ENCODE measurements at places on chromosomes 5 and 9.

DNA sequence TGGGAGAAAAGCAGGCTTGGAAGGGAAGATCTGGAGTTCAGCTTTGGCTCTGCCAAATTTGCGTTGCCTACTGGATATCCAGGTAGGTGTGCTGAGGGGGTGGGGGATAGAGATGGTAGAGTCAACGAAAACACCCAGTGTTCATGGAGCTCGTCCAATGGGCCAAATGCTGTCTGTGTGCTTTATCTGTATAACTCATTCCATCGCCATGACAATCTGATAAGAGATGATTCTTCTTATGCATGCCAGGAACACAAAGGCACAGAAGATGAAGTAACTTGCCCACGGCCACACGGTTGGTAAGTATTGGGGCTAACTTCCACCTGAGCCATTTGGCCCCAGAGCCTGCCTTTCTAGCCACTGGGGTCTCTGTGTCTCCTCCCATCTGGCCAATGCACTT is 53.2 kb downstream of the BOD1 start:
- no peak for DNase-seq

DNA sequence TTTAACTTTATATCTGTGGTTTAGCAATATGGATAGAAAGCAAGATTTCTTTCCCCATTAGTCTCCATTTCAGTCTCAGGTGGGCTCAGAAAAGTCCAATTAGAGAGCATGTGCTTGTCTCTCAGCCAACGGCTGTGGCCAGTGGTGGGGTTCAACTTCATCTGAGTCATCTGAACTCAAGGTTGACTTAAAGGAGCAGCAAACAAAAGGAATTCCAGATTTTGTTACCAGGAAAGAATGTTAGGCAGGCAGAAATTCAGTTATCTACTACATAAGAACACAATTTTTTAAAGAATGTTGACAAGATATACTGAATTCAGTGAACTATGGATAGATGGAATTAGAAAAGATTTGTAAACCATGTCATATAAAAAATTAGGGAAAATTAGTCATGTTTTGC is 784.1 kb downstream of the MAT2B start:
- DNase-seq: no peak

GRCh38 chr9:16651446-16651964 is 219.0 kb downstream of the BNC2 start:
- no peak for DNase-seq

DNA sequence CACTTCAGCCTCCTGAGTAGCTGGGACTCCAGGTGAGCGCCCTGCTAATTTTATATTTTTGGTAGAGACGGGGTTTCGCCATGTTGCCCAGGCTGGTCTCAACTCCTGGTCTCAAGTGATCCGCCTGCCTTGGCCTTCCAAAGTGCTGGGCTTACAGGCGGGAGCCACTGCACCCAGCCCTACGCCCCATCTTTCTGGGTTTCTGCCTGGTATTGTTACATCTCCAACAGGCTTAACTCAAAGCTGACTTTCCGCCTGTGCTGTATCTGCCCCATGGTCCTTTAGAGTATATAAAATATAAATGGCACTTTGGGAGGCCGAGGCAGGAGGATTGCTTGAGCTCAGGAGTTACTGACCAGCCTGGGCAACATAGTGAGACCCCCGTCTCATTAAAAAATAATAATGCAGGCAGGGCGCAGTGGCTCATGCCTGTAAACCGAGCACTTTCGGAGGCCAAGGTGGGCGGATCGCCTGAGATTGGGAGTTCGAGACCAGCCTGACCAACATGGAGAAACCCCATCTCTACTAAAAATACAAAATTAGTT is 36.5 kb upstream of the GLDC start:
- DNase-seq: no peak

- DNase-seq: no peak
Observed at GRCh38 chr5:130061746-130062145, 157.5 kb downstream of the CHSY3 start.

DNA sequence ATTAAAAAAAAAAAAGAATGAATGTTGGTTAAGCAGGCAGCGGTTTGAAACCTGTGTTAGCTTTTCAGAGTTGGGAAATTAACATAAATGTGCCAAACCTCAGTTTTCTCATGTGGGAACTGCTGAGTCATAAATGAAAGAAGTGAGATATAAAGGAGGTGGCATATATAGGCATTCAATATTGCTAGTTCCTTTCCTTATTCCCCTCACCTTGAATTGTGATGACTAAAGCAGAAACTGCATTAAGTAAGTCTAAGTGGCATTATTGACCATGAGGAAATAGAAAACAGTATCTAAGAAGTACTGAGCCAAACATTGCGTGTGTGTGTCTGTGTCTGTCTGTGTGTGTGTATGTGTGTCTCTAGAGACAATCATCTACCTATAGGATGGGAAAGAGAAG is 691.2 kb downstream of the TLR4 start:
- DNase-seq: no peak

GRCh38 chr5:170266570-170267381 is 30.8 kb downstream of the LCP2 start:
- no peak for DNase-seq

DNA sequence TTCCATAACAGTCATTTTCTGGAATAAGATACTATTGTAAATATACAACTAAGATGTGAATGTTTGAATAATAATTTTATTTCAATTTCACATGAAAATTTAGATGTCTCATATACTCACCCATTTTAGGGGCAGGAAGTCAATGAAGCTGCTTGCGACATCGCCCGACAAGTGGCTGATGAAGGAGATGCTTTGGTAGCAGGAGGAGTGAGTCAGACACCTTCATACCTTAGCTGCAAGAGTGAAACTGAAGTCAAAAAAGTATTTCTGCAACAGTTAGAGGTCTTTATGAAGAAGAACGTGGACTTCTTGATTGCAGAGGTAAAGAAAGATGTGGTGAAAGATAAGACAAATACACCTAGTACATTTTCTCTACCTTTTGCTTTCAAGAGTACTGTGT is 8.6 kb downstream of the BHMT start:
- no peak for DNase-seq

DNA sequence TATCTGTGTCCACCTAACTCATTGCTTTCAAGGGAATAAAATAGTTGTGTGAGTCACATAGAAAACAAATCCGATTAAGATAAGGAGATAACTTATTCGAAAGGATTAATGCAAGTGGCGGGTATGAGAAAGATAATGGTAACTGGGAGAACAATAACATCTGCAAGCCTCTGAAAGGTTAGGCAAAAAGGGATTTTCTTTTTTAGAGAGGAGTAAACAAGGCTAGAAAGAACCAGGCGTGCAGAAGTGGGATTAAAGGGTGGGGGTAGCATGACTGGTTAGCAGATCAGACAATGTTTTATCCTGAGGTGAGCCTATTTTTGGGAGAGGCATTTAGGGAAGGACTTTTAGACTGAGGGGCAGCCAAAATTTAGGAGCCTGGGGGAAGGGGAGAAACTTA is 34.7 kb upstream of the JMY start:
- DNase-seq: no peak

DNA sequence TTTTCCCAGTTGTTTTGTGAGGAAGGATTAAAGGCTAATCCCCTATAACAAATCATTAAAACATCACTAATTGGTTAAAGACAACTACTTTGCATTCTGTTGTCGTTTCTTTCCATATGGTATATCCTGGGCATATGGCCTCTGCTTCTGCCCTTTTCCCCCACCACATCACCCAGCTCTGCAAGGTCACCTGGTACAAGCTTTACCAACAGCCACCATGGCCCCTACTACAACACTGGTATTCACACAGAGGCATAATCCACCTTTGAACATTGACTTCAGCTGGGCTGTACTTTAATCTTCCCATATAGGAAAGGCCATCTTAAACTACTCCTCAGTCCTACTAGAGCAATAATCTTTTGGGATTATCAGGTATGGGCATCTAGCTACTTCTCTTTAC is 866.1 kb downstream of the TLE4 start:
- DNase-seq: no peak

- no peak for DNase-seq
Observed at GRCh38 chr5:14960120-14960462, 88.5 kb upstream of the ANKH start.

DNA sequence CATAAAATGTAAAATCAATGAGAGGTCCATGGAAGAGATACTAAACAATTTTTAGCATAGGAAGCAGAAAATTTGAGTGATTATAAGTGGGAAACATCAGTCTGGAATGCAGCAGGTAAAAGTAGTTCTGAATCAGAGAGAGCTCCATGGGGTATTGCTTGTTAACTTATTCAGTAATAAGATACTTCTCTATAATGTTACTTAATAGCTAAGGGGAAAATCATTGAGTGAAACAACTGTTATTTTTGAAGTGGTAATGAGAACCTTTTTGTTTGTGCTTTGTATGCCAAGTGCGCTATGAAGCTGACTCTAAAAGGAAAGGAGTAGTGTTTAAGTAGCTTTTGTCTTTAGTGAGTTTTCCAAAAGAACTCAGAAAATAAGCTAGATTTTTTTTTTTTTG is 95.2 kb downstream of the ERBIN start:
- DNase-seq: no peak

DNA sequence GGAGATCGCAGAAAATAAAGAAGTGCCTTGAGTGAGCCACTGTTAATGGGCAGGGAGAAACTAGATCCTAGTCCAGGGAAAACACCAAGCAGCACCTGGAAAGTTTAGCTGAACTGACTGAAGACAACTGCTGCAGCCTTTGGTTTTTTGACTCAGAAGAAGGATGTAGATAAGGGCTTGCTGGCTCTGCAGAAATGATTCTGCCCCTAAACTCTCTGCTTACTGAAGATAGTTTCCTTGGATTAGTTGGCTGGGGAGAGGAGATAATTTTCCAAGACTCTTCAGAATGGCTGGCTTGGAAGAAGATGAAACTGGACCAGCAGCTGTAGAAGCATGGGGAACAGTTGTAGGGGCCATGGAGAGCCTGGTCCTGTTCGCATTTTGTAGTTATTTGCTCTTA is 471.8 kb downstream of the KDM4C start:
- no peak for DNase-seq

DNA sequence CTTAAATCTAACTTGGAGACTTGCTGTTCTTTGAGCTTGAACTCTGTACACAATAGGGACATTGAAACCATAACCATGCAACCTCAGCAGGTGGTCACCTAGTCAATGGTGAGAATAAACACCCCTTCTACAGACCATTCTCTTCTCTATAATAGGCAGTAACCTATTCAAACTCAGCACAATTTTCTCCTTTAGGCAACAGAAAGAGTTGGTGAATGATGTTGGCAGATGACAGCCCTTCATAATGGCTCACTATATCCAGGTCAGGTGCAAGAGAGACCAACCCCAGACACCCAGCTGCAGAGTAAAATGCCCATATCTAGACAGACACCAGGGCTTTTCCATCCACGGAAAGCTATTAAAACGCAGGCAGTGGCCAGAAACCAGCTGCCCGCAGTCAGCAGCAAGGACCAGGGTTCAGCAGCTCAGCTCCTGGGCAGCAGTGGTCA is 106.7 kb downstream of the SERINC5 start:
- DNase-seq: peak; percentile 41

DNA sequence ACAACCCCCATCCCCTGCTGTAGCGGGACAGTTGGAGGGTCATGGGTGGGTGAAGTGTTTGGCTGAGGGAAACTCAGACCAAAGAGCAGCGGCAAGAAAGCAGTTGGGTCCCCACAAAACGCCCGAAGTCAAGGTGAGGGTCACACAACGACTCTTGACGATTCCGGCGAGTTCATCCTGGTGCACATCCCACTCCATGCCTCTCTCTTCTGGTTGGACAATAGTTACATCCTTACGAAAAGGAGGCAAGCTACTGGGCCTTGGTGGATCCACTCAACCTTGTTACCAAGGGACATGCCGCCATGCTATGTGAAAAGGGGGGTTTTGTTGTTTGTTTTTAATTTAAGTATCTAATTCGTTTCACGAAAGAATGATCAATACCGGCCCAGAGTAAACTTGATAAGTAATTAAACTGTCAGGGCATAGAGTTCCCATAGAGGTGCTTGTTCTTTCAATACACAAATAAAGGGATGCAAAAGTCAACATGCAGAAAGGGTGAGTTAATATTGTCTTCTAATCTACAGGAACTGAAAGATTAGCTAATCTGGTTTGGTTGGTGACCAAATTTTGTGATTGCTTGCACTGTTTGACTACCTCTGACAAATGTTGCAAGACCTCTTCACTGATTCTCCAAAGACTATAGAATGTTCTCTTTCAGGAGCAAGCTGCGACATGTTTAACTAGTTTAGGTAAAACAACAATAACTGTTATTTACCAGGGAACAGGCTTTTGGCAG is 732 bp upstream of the SMIM15 start:
- no peak for DNase-seq

DNA sequence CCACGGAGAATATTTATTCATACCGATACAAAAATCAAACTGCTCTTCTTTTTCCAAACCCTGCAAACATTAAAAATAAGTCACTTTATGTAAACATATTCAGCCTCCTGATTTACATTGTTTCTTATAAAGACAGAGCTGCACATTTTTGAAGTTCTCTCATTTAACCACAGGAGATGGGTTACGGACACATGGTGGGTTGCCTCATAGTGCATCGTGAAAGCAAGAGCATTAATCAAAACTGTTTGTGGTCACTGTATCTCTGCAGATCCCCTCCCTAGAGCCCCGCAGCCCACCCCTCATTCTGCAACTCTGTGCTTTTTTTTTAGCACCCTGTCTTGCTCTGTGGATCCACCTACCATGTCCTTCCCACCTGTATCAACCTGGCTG is 43.3 kb upstream of the EQTN start:
- no peak for DNase-seq

DNA sequence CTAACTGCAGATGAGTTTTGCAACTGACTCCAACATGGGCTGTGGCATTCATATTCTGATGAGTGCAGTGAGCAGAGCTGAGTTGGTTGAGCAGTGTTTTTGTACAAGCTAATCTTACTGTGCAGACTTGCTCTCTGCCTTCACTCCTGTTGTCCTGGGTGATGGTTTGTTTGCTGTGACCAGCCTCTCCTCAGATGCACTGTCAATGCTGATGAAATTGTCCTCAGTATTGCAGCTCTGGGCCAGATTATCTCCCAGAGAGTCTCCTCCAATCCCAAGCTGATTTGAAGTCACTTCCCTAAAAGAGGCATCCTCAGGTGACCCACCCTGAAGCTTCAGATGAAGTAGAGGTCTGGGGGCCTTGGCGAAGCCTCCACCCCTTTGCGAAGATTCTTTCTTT is 581.8 kb downstream of the ACTL7B start:
- DNase-seq: no peak

GRCh38 chr5:27502236-27502635 is 463.9 kb upstream of the CDH9 start:
- DNase-seq: no peak

DNA sequence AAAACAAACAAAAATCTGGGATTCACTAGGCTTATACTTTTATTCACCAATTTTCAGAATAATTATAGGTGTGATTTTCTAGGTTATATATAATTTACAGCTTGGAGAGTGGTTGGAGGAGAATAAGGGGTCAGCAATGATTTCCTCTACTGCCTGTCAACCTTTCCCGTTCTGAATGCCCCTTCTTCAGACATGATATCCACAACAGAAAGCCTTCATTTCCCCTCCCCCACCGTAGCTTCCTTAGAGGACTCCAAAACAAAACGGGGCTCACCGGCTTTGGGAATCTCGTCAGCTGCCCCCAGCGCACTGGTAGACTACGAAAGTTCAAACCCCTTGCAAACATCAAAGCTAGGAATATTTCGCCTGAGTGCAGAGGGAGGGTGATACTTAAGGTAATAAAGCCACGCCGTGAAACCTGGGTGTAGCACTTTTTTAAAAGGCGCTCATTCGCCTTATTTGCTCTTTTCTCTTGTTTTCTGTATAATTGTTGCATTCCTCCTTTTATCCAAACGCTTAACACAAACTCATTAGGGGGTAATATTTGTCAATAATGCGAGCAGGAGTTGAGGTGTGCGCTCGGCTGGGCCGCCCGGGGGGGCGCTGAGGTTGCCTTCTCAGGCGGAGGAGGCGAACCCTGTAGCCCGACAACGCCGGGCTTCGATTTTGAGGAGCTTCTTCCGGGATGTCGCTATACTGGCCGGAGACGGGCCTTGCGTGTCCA is 2.4 kb downstream of the OTP start:
- no peak for DNase-seq

Data from NCI-H2081 treated with DMSO at 0.1 percent for 48 hours (cell line).